GM23338 (cell line): ENCODE measurements at places on chromosomes 5 and 9. TPM values are rescaled to one million over a fixed set of nuclear protein-coding genes. Genes with fewer than 3 reads are reported as not detected.

The C5orf63 gene
- 2.1 and 6.8 TPM in 2 replicates for total RNA-seq

The ANKRD31 gene
- 0.16 and 0.59 TPM in 2 replicates for total RNA-seq

The IL4 gene
- not detected in 2 replicates for total RNA-seq

The PPP2R2B gene
- total RNA-seq = 21.3 and 23.1 TPM in 2 replicates

The ACSL6 gene
- 3.6 and 4.6 TPM in 2 replicates for total RNA-seq

The SPINK13 gene
- not detected in 2 replicates for total RNA-seq

The RAI14 gene
- total RNA-seq = 90.3 and 95.8 TPM in 2 replicates

The CTNND2 gene
- total RNA-seq = 6.6 and 7.0 TPM in 2 replicates

The EGFL7 gene
- 56.1 and 60.8 TPM in 2 replicates for total RNA-seq
